Activated T-helper 9 cell treated with anti-CD3 and anti-CD28 coated beads, Interleukin-2, amount 50 U/mL, for 16 hours (primary cell): ENCODE measurements at places on chromosomes 16 and 17.

GRCh38 chr17:32019228-32019627, 12.0 kb downstream of the LRRC37B start:
- no peak for DNase-seq

GRCh38 chr16:84357191-84357651, 11.1 kb upstream of the ATP2C2 start:
- no peak for DNase-seq

DNA sequence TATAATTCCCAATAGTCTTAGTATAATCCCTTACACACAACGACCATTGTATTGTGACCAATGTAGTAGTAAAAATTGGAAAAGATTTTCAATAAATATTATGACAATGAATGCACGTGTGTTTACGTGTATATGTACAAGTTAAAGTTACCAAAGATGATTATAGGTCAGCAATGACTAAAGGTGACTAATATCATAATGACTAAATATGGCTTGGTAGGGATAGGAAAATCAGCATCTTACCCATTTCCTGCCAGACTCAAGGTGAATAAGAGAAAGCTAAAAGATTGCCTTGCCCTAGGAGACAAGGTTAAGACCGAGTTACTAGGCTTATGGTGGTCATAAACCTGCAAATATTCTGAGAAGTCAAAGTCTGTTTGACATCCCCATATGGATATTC, 34.4 kb downstream of the CPD start:
- DNase-seq = no peak

DNA sequence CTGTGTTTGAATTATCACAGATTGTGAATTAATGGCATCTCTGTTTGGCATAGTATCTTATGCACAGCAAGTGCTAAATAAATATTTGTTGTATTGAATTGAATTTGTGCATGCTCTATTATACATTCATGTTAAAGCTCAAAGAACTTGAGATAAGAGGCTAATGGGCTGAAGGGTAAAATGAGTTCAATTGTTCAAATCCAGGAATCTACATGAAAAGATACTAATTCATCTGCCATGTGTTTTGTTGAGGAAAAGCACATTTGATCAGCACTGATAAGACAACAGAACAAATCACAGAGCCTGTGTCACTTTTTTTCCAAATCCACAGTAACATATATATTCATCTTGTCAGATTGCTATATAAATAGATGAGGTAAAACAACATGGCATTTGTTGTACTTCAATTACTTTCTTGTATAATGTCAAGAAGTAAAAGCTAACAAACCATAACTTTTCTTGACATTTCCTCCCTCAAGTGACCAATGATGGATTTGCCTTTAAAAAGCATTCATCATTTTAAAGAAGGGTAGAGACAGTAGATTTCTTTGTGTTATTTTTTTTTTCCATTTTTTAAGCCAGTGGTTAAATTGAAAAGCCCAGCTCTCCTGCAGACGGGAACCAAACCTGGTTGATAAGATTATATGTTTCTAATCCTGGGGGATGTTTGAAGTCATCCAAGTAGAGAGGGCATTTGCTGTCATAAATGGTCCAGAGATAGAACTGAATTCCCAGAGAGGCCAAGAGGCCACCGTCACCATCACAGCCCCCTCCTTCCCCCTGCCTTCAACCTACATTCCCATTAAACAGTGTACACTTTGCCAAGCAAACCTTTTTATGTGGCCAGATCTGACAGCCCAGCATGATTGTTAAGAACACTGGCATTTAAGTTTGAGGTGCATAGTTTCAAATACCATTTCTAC, 123.0 kb downstream of the CHD9NB start:
- no peak for DNase-seq

DNA sequence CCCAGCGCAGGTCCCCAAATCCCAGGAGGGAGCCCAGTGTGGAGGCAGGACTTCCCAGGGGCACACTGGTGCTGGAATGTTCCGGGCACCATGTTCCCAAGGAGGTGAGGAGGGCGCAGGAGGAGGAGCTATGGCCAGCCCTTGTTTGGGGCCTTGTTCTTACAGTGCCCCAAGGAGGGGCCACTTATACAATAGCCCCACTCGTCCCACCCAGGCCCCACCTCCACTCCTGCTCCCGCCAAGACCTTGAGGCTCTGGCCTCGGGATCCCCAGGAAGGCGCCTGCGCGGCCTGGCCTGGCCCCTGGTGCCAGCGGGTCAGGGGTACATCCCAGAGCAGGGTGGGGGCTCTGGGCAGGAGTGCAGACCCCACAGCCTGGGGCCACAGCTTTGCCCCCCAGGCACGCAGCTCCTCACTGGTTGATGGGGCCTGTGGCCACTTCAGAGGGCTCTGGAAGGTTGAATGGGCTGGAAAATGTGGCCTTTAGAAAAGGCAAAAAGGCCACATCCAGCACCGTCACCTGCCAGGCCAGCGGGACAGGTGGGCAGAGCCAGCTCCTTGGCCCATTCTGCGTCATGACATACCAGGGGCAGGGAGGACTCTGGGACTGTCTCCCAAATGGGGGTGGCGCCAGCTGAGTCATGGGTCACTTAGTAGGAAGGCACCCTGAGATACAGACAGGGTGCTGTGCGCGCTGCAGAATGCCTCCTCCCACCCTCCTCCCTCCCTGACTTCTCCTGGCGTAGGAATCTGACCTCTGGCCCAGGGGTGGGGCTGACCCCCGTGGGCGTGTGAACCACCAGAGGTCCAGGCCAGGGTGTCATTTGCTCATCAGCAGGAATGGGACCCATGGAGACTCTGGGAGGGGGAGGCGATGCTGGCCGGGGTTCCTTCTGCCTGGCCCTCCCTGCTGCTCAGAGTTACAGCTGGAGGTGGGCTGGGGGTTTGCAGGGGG, 32.3 kb upstream of the PVALEF start:
- no peak for DNase-seq

DNA sequence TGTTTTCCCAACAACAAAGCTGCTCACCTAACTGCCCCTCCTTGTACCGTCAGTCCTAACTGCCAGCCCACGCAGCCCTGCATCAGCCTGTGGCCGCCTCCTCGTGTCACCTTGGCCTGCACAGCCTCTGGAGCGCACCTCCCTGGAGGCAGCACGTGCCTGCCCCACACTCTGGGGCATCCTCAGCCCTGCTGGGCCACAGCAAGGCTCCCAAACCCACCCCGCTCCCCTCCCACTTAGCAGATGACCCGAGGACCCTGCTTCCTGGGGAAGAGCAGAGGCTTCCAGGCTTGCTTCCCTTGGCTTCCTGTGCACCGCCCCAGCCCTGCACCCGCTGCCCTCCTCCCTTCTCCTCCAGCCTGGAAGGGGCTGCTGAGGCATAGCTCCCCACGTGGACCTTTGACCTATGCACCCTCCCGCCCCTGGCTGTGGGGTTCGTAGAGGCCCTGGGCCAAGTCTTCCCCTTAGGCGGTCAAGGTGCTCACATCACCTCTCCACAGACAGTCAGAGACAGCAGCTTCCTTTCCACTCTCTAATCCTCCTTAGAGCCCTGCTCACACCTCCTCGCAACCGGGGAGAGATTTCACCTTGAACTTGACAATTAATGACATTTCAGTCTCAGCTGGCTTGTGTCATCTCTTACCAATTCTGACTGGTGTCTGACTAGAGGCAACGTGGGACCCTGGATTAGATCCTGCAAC, 115.0 kb downstream of the MGAT5B start:
- DNase-seq = no peak

GRCh38 chr16:58264961-58265479, 29.8 kb downstream of the PRSS54 start:
- no peak for DNase-seq

DNA sequence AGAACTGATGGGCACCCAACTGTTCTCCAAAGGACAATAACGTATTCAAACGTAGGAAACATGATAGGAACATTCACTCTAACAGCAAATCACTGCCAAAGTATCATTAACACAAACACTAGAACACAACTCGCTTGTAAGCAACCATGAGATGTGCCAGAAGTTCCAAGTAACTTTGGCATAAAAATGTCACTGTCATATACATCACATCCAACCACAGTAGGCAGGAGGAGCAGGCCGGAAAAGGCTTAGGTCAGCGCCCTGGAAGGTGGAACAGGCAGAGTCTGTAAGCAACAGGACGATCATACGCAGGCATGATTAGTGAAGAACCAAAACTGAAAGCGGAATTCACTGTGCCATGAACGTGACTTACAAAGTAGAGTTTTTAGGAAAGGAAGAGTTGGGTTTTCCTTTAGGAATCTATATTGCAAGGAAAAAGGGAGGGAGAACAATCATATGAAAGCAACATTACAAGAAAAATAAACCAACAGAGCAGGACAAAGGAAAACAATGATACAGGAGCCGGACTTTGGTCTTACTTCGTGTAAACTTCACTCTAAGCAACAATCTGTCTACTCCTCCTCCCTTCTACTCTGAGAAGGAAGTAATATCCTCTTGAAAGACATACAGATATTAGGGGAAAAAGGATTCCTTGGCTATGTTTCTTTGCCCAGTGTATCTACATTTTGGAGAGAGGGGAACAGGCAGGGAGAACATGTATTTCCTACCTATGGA, 52.3 kb downstream of the YWHAE start:
- no peak for DNase-seq

DNA sequence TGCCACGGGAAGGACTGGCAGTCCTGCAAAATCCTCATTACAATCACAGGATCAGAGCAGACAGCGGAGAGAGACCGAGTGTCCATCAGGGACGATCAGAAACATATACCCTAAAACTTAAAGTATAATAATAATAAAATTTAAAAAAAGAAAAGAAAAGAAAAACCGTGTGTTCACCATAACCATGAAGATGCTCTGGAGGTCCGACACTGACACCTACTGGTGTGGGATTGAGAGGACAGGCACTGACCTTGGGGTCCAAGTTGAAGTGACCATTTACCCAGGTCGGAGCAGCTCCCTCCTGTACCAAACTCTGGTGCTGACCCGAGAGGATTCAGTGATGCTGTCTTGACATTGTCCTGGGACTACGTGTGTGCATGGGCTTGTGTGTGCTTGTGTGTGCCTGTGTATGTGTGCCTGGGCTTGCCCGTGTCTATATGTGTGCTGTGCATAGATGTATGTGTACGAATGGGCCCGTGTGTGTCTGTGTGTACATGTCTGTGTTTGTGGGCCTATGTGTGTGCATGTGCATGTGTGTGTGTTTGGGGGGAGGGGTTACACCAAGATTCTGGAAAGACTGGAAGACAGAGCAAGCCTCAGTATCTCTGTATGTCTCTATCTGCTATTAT, 10.0 kb upstream of the CD300LD start:
- DNase-seq = no peak

- no peak for DNase-seq
Measured at GRCh38 chr17:49915670-49916069, 53.3 kb upstream of the DLX4 start.

DNA sequence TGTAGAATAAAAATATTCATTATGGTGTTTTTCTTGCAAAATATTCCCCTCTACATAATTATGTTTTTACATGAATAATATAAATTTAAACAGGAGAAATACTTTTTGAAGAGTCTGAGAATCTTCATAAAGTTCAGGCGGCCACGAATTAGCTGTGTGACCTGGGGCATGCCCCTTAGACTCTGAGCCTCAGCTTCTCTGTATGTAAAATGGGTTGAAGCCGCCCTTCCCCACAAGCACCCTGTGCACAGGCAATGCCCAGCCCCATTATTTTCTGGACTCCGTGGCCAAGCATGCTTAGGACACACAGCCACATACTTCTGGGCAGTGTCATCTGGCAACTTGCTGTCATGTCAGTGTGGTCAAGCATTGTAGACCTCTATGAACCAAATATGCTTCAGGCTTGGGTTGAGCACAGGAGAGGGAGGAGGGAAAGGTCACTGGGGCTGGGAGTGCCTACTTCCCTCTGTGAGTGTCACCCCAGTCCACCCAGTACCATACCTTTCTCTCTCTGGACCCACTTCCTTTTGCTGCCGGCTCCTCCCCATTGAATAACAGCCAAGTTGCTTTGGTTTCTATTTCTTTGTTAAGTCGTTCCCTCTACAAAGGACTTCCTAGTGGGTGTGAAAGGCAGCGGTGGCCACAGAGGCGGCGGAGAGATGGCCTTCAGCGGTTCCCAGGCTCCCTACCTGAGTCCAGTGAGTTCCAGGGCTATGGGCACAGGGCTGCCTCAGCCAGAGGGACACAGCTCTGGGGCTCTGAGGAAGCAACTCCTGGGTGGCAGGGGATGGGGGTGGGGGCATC, at the start of gene LGALS9:
Gene LGALS9, plus strand, starts transcription at position 582 of the 804 bp plus-strand sequence. Its CDS starts 78 bp downstream, at position 660.
- DNase-seq = no peak

GRCh38 chr17:57459286-57459915, 203.1 kb downstream of the MSI2 start:
- DNase-seq = no peak

DNA sequence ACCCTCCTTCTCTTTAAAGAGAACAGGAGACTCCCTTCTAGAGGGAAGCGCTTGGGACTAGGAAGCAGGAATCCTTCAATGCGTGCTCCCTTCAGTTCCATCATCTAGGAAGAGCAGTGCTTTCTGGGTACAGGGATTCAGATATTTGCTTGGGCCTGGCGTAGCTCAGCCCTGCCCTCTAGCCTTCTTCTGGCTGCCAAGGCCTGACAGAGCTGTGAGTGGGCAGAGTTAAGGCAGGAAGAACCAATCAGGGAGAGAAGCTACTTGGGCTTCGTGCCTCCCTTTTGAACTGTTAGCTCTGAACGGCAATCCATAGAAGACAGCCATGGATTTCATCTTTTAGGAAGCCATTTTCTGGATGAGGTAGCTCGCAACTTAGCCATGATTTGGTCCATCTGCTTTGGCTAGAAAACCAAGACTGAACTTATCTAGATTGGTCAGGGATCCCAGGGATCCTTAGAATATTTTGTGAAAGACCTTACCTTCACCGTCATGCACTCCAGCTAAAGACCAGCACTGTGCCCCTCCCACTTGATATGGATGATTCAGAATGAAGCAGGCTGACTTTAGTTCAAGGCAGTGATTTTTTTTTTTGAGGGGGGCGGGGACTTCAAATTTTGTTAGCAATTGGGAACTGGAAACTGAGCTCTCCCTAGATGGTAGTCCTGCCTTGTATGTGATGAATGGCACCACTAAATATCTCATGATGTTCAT, 2.5 kb upstream of the CORO6 start:
- no peak for DNase-seq

DNA sequence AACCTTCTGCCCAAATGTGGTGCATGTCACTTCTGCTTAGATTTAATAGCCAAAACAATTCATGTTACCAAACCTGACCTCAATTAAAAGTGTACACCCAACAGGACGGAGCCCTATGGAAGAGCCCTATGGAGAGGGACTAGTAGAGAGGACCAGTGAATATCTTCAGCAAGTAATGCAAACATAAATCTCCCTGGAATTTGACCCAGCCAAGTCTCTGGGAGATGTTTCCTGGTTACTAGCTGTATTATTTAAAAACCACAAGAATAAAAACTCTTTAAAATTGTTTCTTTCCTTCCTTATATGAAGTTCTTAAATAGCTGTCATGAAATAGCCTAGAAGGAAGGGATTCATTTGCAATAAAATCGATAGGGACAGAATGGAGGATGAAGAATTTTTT, 255.8 kb downstream of the CDH11 start:
- DNase-seq = no peak
